Stimulated activated CD8-positive, alpha-beta memory T cell treated with anti-CD3 and anti-CD28 coated beads, Interleukin-15, amount 100 ng/mL, for 48 hours (primary cell): ENCODE measurements at places on chromosomes 12 and 14.

GRCh38 chr14:104139460-104140212 lies 1.2 kb downstream of the KIF26A start:
- no peak for DNase-seq

DNA sequence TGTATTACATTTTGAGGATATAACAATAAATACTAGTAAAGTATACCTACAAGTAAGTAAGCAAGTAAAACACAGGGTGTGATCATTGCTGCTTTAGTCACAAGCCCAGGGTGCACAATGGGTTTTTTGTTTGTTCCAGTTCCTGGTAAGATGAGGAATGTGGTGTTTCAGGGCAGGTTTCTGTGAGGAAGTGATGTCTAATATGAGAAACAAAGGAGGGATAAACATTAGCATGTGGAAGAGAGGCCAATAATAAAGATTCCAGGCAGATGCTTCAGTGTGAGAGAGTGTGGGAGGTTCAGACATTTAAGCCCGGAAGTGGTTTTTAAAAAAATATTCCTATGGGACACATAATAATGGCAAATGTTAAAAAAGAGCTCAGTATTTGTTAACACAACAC lies 808.1 kb upstream of the USP15 start:
- DNase-seq, result no peak

- DNase-seq, result peak; percentile 84
Observed at GRCh38 chr14:50082784-50083466, 33.4 kb downstream of the VCPKMT start.

DNA sequence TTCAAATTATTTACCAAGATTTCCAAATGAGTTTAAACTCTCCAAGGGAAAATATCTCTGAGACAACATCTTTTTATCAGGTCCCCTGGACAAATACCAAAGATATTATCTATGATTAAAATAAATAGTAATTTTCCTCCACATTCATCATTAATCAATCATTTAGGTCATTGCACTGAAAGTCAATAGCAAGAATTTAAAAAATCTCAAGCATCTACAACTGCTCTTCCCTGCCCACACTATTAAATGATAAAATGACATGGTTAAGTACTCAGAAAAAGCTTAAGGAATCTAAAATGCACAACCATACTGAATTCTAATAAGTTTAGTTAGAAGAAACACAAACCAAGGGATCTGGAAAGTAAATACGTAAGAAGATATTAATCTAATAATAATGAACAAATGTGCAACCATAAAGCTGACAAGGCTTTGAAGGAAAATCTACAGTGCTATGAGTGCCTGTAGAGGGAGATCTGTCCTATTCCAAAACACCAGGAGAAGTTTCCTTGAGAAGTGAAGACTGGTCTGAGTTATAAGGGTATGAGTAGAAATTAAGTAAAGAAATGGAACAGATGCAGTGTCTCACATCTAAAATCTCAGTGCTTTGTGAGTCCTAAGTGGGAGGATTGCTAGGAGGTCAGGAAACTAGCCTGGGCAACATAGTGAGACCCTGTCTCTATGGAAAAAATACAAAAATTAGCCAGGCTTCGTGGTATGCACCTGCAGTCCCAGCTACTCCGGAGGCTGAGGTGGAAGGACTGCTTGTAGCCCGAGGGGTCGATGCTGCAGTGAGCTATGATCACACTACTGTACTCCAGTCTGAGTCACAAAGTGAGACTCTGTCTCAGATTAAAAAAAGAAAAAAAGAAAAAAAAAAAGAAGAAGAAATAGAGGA lies 19.2 kb downstream of the INTS13 start:
- no peak for DNase-seq

- DNase-seq, result no peak
Observed at GRCh38 chr14:101666264-101666663, 95.2 kb upstream of the PPP2R5C start.

GRCh38 chr12:111129149-111129767 lies 208.9 kb upstream of the MYL2 start:
- DNase-seq, result no peak

GRCh38 chr12:21337959-21338744 lies 3.4 kb upstream of the SLCO1A2 start:
- DNase-seq, result no peak

DNA sequence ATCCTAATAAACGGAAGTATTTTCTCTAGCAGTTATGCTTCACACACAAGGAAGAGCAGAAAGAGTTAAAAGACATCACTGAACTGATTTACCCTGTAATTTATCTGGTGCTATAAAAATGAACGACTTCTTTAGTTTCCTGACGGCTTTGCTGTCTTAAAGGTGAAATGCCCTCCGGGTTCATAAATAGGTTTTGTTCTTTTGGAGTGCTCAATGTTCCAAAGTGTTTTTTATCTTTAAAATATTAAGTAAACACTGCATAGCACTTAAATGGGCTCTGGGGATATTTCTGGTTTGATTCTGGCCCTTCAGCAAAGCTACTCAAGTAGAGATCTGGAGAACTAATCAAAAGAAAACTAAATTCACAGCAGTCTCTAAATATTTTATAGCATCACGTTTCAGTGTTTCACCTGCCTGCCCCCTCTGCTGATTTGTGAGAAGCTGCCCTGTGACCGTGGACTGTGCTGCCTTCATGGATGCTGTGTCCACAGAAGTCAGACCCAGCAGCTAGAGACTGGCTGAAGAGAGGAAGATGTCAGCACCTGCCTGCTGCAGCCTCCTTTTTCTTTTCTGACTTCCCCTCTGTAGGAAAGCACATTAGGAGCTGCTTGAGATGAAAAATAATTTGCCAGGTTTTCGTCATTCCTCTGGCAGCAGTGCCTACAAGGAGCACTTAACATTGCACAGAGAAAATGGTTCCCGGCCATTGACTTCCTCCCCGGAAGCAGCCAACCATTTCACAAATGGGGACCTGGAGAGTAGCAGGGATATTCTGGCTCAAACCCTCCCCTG lies 205.1 kb upstream of the FSCB start:
- DNase-seq, result no peak

DNA sequence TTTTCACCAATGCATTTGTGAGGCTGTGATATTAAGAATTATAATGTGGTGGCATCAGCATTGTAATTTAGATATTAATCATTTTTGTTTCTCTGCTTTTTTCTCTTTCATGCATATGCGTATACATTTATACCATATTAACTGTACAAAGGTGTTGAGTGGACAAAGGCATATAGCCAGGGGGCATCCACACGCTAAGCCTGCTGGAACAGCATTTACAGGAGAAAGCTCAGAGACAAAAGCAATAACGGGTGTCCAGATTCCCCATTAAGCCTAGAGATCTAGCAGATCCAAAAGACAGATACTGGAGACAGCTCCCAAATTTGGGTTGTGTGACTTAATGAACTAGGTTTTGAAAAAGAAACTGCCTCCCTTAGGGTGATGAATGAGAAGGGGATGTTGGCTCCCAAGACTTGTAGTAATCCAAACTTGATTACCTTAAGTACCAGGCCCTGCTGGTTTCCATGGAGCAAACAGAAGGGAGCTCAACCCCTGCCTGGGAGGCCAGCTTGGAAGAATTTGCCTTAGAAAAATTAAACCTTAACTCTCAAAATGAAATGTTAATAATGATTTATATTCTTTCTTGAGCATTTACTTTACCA lies 181.9 kb downstream of the SLC6A15 start:
- DNase-seq, result no peak

DNA sequence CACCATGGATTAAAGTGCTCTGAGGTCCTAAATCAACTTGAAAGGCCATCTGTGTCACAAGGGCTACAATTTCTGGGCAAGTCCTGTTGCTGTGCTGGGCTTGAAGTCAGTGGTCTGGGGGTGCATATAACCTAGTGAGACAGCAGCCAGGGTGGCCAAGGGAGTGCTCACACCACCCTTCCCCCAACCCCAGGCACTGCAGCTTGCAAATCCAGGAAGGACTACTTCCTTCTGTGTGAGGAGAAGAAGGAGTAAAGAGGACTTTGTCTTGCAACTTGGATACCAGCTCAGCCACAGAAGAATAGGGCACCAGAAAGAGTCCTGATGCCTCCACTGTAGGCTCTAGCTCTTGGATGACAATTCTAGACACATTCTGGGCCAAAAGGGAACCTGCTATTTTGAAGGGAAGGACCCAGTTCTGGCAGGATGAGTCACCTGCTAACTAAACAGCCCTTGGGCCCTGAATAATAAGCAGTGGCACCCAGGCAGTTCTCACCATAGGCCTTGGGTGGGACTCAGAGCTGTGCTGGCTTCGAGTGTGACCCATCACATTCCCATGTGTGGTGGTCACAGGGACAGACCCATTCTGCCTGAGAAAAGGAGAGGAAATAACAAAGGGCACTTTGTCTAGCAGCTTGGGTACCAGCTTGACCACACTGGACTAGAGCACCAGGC lies 32.6 kb upstream of the DHRS7 start:
- no peak for DNase-seq

DNA sequence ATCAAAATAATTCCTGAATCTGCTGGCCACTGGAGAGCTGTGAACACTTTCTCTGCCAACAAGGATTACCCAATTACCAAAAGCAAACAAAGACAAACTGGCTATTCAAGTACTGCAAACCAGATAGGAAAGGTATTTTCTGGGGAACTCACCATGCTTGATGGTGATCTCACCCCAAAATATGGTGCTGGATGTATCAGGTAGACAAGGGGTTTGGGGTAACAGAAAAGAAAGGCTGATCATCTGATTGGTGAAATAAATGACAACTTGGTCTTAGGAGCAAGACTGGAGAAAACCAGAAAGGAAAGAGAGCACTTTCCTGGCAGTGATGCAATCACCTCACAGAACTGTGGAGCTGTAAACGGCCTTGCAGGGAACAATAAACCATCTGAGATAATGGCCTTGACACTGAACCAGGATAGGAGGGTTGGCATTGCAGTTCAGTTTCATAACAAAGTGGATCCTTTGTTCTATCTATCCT lies 31.0 kb upstream of the NPFF start:
- DNase-seq, result no peak

GRCh38 chr12:7161327-7161726 lies 28.2 kb upstream of the PEX5 start:
- DNase-seq, result no peak

GRCh38 chr12:108547686-108548085 lies 13.3 kb downstream of the SART3 start:
- no peak for DNase-seq

- no peak for DNase-seq
Observed at GRCh38 chr14:74875204-74875603, 741 bp downstream of the PROX2 start.

DNA sequence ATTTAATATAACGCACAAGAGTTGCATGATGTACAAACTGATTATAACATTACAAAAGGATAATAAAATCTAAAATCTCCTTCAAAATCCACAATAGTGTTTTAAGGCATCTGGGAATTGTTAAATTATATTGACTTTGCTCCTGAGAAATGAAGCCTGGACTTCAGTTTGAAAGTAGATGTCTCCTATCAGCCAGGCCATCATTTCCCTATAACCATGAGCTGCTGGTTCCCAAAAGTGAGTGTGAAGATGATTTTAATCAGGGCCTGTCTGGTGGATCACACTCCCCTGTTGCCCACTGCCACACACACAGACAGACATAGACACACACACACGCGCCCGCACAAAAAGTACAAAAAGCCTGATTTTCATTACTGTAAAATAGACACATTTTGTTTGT lies 480.7 kb downstream of the RPS29 start:
- no peak for DNase-seq

GRCh38 chr12:98869886-98870503 lies 224.9 kb downstream of the APAF1 start:
- DNase-seq, result no peak

- DNase-seq, result no peak
Observed at GRCh38 chr14:55546212-55546874, 33.7 kb upstream of the KTN1 start.

GRCh38 chr14:62662811-62663455 lies 382.3 kb downstream of the KCNH5 start:
- no peak for DNase-seq

GRCh38 chr14:85437148-85437547 lies 92.8 kb upstream of the FLRT2 start:
- DNase-seq, result no peak

GRCh38 chr12:2857021-2857431 lies at the start of gene TEX52:
TSS of gene TEX52 (minus strand) at chr12:2857039. CDS start at chr12:2857026, 13 bp downstream.
- no peak for DNase-seq

GRCh38 chr14:90981636-90982035 lies 78.8 kb downstream of the RPS6KA5 start:
- no peak for DNase-seq
